Vagina (tissue), 2 donors: ENCODE measurements at places on chromosomes 3 and 15.

GRCh38 chr15:63752075-63752684 lies 81.6 kb downstream of the HERC1 start:
- H3K27me3 ChIP-seq: no peaks in the 10 kb centered on the region
- no peak overlapping the region for H3K27ac ChIP-seq
- H3K4me3 ChIP-seq: no peak overlapping the region

GRCh38 chr3:151631946-151632345 lies 101.8 kb upstream of the AADACL2 start:
- H3K27ac ChIP-seq: no peak overlapping the region
- H3K4me3 ChIP-seq: no peak overlapping the region
- no peaks in the 10 kb centered on the region for H3K27me3 ChIP-seq
- no peak for DNase-seq
- peaks cover 5% of the 10 kb centered on the region for H3K4me1 ChIP-seq

- no peak overlapping the region for H3K4me3 ChIP-seq
- no peaks in the 10 kb centered on the region for H3K27me3 ChIP-seq
- DNase-seq: no peak
- H3K4me1 ChIP-seq: peaks cover 14% of the 10 kb centered on the region
- no peak overlapping the region for H3K27ac ChIP-seq
Measured at GRCh38 chr15:64341961-64342360, 14.0 kb downstream of the CSNK1G1 start.

DNA sequence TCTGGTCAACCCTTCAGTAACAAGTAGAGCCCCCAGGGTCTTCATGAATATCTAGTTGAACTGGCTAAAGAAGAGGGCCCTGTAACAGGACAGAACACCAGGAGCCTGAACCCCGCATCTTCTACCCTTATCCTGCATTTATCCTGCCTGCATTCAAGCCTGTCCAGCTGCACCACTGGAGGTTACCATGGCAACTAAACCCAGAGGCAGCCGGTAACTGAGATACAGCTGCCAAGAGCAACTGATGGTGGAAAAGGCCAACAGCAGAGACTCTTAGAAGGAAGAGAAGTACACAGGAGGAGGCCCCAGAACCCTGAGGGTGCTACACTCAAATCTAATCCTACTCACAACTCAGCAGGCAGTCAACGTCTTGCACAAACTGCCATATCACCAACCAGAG lies 3.7 kb upstream of the PRKAR2A start:
- H3K36me3 ChIP-seq: no peaks in the 10 kb centered on the region
- no peaks in the 10 kb centered on the region for H3K27me3 ChIP-seq
- H3K4me3 ChIP-seq: no peak overlapping the region
- H3K27ac ChIP-seq: no peak overlapping the region
- no peak for DNase-seq
- H3K4me1 ChIP-seq: peaks cover 11% of the 10 kb centered on the region

- DNase-seq: no peak
- no peaks in the 10 kb centered on the region for H3K4me1 ChIP-seq
- no peak overlapping the region for H3K27ac ChIP-seq
- peaks cover 4% of the 10 kb centered on the region for H3K36me3 ChIP-seq
- no peaks in the 10 kb centered on the region for H3K27me3 ChIP-seq
- no peak overlapping the region for H3K4me3 ChIP-seq
Measured at GRCh38 chr3:50028346-50028745, 60.4 kb upstream of the RBM5 start.

- no peaks in the 10 kb centered on the region for H3K27me3 ChIP-seq
- no peak for DNase-seq
- H3K36me3 ChIP-seq: no peaks in the 10 kb centered on the region
- H3K4me1 ChIP-seq: no peaks in the 10 kb centered on the region
Measured at GRCh38 chr15:98402486-98402885, 245.9 kb upstream of the IGF1R start.
